T-helper 2 cell treated with Interferon-gamma antibody and Interleukin-4, amounts not matched to agents 100 ng/mL and 5 ng/mL, for 36 hours (primary cell): ENCODE measurements at places on chromosomes 6 and 20. TPM values are rescaled to one million over a fixed set of nuclear protein-coding genes. Genes with fewer than 3 reads are reported as not detected.

MAPK13 gene
- 17.1 and 18.7 TPM in 2 replicates for total RNA-seq

ZNF165 gene
- total RNA-seq = 0.43 and 0.66 TPM in 2 replicates

CEBPB gene
- 19.1 and 19.5 TPM in 2 replicates for total RNA-seq

MUCL3 gene
- total RNA-seq = not detected in 2 replicates

ERVFRD-1 gene
- total RNA-seq = 0.07 TPM in 1 of 2 replicates, not detected in the other

ZKSCAN3 gene
- 5.2 and 5.5 TPM in 2 replicates for total RNA-seq

EPPIN gene
- total RNA-seq = not detected in 2 replicates

RAB32 gene
- total RNA-seq = 0.70 and 0.82 TPM in 2 replicates

ADGRF5 gene
- total RNA-seq = not detected in 2 replicates

ACSS1 gene
- total RNA-seq = 32.0 and 34.5 TPM in 2 replicates

APOBEC2 gene
- total RNA-seq = not detected in 2 replicates

ZGPAT gene
- total RNA-seq = 41.6 and 44.2 TPM in 2 replicates

KHDC1L gene
- total RNA-seq = 0.32 TPM in 1 of 2 replicates, not detected in the other

RARS2 gene
- 24.6 and 27.4 TPM in 2 replicates for total RNA-seq

HLA-DRA gene
- 81.8 and 88.4 TPM in 2 replicates for total RNA-seq

ARFGAP1 gene
- 84.0 and 84.9 TPM in 2 replicates for total RNA-seq

TPBG gene
- total RNA-seq = not detected in 2 replicates

PPP1R3G gene
- total RNA-seq = 0.02 TPM in 1 of 2 replicates, not detected in the other

NT5E gene
- 17.1 and 19.6 TPM in 2 replicates for total RNA-seq

HRH3 gene
- not detected in 2 replicates for total RNA-seq

PNLDC1 gene
- 0.50 and 0.93 TPM in 2 replicates for total RNA-seq

IRF4 gene
- 177 and 182 TPM in 2 replicates for total RNA-seq

MRPL18 gene
- total RNA-seq = 77.7 and 82.4 TPM in 2 replicates

KDM1B gene
- 8.0 and 8.1 TPM in 2 replicates for total RNA-seq
